ENCODE measurements at places on chromosomes 2 and 18. TPM values are rescaled to one million over a fixed set of nuclear protein-coding genes. Genes with fewer than 3 reads are reported as not detected.

ARHGEF4 gene
- total RNA-seq = 12.0 TPM

DNA sequence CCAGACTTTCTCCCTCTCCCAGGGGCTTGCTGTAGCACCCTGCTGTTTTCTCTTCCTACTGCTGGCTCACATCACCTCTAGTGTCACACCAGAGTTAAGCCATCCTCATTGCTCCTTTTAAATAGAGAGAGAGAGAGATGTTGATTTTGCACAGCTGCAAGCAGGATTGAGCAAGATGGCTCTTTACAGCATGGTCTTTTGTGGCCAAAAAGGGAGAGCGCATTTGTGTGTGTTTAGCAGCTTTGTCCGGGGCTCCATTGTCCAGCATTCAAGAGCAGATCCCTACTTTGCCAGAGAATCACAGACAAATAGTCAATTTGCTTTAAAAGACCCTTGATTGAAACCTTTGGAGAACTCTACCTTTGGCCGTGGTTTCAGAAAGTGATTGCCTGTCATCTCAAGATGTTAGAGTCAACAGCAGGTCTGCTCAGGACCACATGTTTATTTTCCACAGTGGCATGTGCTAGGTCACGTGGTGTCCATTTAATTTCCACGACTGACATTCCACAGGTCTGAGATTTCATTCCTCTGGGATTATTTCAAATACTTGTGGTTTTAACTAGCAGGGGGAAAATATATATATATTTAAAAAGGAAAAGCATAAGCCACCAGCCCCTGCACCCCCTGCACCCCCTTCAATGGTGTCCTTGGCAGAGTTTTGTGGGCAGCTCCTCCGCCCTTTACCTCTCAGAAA is 359.9 kb upstream of the SLC14A2 start:
- DNase-seq = peak; percentile 91

REG3G gene
- not detected for total RNA-seq

DNA sequence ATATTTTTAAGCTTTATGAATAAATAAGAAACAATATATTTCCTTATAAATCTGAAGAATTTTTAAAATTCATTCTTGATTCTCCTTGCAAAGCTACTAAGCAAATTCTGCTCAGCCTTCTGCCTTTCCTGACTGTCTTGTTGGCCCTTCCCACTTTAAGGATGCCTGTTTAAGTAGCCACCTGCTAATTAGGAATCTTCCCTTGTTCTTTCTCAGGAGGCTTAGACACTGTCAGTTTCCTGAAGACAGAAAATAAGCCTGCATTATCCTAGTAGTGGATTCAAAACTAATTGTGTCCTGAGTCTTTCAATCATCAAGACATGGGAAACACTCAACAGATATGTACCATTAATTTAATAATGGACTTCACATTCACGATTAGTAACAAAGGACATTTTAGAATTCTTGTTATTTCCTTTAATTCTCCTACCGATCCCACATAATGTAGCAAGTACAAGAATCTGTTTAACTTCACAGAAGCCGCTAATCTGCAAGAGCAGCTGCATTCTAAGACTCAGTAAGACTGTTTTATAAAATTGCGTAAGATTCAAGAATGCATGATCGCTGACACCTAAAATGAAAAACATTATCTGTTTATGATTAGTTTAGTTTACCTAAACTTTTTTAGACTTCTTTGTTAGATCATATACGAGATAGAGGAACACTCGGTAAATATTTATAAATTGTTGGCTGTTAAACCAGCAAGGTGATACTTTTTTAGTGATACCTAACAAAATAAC is 445.4 kb upstream of the DSEL start:
- no peak for DNase-seq

VWC2L gene
- total RNA-seq = not detected

DNA sequence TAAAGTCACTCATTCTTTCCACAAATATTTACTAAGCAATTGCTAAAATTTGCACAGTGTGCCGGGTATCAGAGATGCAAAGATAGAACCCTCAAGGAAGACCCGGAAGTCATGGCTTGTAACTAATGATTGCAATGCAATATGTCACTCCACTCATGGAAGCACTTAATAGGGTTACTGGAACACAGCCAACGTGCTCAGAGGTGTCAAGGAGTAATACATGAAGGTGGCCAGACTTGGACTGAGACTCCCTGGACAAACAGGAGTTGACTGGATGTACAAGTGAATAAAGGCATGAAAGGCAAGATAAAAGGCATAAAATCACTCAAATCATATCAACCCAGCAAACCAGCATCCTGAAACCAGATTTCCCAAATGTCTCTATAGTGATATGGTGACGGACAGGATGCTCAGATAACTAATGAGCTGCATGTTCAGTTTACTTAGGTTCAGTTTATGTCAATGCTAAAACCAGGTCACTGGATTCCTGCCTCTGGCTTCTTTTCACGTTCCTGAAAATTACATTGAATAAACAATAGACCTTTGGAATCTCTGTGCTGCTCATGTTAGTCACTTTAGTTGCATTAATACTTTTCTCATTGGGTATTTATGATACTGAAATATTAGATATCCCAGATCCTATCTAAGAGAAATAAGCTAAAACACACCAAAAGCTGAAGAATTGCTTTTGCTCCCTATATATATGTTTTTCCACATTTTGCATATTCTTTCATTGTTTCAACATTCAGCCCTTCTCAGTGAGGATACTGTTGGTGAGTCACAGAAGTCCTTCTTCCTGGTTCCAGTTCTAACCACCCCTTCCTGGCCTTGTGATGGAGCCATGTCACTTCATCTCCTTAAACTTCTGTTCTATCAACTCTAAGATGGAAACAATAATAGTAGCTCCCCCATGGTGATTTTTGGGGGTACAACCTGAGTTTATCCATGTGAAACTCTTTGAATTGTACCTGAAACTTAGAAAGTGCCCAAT is 688.9 kb upstream of the ID2 start:
- DNase-seq = peak; percentile 54

DNA sequence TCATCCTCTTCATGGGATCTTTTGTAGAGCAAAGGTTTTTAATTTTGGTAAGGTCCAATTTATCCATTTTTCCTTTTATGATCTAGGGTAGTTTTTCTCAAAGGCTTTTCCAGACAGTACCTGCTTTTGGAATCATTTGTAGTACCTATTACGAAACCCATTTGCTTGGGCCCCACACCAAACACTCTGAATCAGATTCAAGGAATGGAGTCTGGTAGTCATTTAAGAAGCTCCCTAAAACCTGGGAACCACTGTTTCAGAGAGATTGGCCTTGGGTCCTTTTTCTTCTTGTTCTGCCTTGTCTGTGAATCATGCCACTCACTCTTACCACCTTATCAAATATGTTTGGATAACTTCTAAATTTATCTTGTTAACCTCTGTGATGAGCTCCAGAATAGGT is 40.3 kb downstream of the OSBPL6 start:
- peak; percentile 72 for DNase-seq

KCNG2 gene
- total RNA-seq = not detected

DNA sequence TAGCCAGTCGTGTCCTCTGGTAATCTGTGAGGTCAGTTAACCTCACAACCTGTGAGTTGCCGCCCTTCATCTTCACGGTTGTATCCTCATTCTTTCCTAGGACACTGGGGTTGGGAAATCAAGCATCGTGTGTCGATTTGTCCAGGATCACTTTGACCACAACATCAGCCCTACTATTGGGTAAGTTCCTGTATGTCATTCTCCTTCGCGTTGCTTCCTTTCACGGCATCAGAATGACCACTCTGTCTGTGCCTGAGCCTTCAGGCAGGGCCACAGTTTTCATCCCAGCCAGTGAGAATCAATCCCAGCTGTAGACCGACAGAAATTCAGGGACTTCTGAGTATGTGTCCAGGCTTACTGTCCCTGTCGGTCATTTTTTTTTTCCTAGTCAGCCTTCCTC is 67.1 kb downstream of the RAB31 start:
- DNase-seq = no peak

DNA sequence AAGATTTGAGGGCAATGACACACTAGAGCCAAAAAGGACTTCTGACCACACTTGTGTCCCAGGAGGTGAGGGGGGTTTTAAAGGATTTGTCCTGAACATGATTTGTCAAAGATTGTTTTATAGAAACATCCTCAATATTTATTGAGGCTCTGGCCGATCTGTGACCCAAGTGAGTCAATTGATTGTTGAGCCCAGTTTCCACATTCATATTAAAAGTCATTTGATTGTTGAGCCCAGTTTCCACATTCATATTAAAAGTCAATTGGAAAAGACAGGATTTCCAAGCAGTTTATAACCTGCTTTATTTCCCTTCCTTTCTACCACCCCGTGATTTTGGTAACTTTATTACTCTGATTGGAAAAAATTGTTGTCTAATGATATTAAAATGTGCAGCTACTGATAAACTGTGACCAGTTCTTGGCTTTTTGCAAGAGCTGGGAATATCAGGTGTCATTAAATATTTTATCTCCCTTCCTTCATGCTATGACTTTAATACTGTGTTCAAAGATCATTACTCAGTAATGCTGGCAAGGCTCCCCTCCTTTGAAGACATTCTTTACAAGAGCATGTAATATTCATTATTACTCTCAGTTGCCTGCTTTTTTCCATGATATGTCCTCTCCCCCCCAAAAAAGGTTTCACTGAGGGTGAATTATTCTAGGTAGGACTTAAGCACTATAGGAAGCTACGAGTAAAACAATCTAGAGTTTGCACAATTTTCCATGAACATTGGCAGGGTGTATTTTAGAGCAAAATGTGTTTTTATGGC is 75.3 kb downstream of the HRH4 start:
- DNase-seq = peak; percentile 64

DNA sequence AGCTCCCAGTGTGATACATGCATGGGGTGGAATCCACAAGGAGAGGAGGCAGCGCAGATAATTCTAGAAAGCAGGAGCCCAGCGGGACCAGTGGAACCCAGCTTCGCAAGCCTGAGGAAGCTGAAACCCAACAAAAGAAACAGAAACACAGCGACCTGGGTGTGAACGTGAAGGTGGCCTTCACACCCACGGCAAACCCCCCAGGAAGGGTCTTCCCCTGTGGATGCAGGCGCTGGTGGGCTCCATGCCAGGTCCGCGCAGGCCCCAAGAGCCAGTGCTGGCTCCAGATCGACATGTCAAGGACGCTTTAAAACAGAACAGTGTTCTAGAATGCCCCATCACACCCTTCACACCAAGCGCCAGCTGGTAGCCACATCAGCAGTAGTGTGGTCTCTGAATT is 22.1 kb downstream of the KIF1A start:
- DNase-seq = no peak

TMEM163 gene
- total RNA-seq = not detected

SERPINB10 gene
- total RNA-seq = not detected

SERPINB12 gene
- total RNA-seq = not detected

GRCh38 chr2:56812432-56812831 is 628.6 kb downstream of the CCDC85A start:
- peak; percentile 8 for DNase-seq

- peak; percentile 72 for DNase-seq
Measured at GRCh38 chr2:113962692-113963480, 73.0 kb downstream of the ACTR3 start.

DNA sequence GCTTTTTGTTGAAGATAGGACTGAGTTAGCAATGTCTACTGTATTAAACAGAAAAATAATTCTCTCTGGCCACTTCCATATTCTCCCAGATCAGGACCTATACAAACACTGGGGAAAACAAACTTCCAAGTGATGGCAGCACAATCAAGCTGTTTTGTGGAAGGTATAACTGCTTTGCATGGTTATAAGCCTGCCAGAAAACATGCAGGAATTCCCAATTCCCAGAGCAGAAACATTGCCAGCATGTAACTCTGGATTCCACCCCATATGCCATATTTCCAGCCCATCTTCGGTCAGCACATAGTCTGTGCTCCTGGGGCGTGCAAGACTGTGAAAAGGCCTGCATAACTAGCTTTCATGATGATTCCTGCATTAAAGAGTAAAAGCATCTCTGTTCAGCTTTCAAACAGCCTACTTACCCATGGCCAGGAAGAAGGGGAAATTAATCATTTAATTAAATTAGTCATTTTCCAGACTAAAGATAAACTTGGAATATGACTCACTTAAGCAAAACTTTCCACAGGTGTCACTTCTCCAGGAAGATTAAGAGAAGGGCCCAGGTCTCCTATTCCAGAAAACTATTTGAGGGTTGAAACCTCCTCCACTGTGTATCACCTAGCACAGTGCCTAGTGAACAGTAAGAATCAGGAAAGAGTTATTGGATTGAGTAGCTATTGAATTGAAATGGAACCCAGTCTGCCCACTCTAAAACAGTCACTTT is 280.5 kb downstream of the NRXN1 start:
- DNase-seq = no peak

C2orf66 gene
- total RNA-seq = not detected

GRCh38 chr2:47483191-47483590 is 80.2 kb downstream of the MSH2 start:
- DNase-seq = no peak

DNA sequence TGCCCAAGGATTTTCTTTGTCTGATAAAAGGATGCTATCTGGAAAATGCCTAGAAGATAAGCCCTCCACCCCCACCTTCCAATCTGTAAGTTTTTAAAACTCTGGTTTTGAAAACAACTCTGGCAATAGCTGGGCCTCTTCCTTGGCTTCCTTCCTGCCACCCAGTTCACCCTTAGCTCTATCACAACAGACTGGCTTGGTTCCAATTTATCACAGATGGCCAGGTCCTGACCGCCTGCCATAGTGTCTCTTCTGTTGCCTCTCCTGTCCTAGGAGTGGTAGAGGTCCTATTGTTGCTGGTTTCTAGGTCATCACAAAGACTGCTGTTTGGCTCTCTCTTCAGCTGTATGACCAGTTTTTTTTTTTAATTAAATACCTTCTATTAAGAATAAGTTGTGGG is 1727.9 kb upstream of the SLC39A10 start:
- DNase-seq = no peak

- no peak for DNase-seq
Measured at GRCh38 chr2:147325990-147326389, 518.8 kb upstream of the ACVR2A start.

DNA sequence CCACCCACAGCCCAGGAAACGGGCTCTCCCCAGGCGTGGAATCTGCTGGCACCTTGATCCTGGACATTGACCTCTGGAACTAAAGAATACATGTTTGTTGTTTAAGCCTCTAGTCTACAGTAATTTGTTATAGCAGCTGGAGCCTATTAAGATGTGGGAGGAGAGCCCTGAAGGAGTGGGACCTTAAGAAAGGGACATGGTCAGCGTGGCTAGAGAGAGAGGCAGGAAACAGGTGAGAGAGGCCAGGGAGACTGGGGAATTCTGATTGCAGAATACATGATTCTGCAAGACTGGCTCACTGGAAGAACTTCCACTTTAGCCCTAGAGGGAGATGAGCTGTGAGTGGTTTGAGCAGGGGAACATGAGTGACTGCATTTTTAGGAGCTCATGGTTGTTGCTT is 83.2 kb downstream of the CD8B2 start:
- DNase-seq = no peak

GRCh38 chr2:16674154-16674553 is 8.5 kb upstream of the CYRIA start:
- DNase-seq = no peak
